SK-N-SH (cell line): ENCODE measurements at places on chromosomes 11 and 22.

GRCh38 chr11:102521121-102521520, 9.4 kb downstream of the MMP7 start:
- no peak for DNase-seq

DNA sequence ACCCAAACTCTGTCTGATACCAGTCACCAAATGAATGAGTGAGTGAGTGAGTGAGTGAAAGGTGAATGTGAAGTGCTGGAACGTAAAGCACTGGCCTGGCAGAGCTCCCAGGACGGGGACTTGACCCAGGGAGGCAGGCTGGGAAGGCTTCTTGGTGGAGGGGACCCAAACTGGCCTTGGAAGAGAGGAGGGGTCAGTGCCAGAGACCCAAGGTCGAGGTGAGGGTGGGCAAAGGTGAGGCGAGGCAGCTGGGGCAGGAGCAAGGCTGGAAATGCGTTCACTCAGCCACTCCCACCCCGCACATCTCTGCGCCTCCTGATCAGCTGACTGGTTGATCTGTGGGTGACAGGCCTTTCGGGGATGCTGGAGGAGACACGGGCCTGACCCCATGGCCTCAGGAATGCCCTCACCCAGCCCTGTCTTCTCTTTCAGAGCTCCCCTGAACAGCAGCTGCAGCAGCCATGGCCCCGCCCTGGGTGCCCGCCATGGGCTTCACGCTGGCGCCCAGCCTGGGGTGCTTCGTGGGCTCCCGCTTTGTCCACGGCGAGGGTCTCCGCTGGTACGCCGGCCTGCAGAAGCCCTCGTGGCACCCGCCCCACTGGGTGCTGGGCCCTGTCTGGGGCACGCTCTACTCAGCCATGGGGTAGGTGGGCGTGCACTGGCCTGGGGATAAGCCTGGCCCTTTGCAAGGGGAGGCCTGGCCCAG, 7.6 kb downstream of the TSPO start:
- no peak for DNase-seq

DNA sequence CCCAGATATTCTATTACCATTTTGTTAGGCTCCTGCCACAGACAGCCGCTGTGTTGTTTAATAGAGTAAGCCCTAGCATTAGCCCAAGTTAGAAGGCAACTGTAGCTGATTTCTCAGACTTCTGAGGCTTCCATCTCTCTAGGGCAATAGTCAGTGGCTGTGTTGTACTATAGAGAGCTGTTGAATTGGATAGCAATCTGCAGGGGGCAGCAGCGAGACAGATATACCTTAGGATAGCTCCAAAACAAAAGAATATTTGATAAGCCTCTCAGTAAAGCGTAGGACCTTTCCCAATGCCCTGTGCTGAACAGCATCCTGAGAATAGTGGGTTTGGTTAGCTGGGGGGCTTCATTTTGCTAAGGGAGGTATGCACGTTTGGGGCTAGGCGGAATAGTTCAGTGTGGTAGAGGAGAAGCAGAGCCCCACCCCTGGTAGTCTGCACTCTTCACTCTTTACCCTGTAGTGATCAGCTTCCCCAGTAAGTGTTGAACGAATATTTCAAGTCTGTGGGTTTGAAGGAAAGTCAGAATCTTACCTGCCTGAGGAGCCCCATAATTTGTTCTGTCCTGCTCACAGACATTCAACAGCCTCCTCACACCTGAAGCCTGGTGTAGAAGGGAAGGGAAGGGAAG, 515.1 kb downstream of the INSC start:
- no peak for DNase-seq

- no peak for DNase-seq
Observed at GRCh38 chr11:11171285-11171684, 181.8 kb downstream of the CSNK2A3 start.

DNA sequence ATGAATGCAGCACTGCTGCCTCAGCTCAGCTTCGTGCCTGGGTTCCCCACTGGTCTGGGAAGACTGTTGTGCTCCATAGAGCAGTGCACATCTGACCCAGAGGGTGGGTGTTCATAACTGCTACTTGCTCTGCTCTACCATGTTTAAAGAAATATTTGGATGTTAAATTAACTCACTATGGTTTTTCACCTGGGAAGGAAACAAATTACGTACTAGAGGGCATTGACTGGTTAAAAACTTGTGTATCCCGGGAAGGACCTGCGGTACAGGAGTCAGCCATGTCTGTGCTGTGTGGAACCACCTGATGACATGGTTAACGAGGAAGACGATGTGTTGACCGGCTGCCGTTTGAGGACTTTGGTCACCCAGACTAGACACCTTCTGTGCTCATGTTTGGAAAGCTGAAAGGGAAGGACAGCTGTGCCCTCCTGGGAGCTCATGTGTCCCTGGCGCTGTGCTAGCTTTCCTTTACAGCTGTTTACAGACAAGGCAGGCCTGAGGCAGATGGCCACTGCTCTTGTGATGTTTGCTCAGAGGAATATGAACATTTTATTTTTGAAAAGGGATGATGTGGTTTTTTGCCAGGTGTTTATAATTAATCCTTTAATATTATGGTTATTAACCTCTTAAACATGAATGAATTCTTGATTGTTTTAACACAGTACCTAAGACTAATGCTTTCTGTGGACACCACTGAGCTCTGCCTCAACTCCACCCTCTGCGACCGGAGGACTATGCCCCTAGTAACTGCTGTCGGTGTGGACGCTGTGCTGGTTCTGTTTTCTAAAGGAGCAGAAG, 14.3 kb upstream of the AIFM3 start:
- DNase-seq: no peak

- DNase-seq: no peak
Observed at GRCh38 chr11:108206969-108207682, 15.3 kb downstream of the NPAT start.

- DNase-seq: no peak
Observed at GRCh38 chr11:2563213-2564007, 118.6 kb downstream of the KCNQ1 start.

GRCh38 chr11:82865841-82866240, 34.4 kb downstream of the PRCP start:
- DNase-seq: no peak

DNA sequence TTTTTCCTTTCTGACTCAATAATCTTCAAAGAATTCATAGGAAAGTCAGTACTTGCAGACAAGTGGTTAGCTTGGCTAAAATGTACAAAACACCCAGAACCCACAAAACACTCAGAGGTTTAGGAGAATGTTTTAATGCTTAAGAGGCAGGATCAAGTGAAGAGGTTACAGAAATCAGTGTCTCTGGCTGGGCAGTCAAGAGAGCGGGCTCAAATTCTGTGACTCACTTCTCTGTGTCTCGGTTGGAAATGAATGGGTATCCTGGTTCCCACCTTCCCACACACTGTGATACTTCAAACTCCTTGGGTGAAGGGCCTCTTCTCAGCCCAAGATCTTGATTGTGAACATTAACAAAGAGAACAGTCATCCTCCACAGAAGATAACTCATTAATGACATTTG, 3.8 kb downstream of the MPEG1 start:
- no peak for DNase-seq

DNA sequence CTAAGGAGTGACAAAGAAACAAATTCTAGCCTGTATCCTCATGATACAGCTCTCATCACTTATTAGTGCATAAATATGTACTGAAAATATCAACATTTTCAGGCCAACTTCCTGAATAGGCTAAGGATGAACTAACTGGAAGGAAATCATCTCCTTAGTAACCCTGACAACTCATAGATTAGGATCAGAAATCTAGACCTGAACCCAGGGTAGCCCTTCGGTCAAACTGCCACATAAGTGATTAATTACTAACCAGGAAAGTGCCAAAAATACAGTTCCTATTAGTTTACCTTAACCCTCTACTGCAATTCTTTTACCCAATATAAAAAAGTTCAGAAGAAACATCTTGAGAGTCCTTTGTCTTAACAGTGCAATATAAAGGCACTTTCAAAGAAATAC, 40.0 kb downstream of the AMBRA1 start:
- no peak for DNase-seq

- DNase-seq: no peak
Observed at GRCh38 chr11:130261571-130261970, 53.1 kb downstream of the ZBTB44 start.

DNA sequence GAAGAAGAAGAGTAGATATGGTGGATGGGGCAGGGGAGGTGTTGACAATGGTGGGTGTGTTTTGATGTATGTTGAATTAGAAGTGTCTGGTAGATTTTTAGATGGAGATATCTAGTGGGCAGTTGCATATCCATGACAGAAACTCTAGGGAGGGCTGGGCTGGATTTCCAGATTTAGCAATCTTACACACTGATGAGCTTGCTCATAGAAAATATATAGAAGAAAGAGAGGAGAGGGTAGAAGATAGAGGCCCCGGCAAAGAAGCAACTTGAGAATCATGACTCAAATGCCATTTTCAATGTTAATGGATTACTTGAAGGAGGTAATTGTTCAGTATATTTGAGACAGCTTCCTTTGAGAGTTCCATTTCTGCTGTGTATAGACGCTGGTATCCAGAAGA, 8.2 kb downstream of the REXO2 start:
- no peak for DNase-seq

- no peak for DNase-seq
Observed at GRCh38 chr11:130247319-130247718, 67.4 kb downstream of the ZBTB44 start.

DNA sequence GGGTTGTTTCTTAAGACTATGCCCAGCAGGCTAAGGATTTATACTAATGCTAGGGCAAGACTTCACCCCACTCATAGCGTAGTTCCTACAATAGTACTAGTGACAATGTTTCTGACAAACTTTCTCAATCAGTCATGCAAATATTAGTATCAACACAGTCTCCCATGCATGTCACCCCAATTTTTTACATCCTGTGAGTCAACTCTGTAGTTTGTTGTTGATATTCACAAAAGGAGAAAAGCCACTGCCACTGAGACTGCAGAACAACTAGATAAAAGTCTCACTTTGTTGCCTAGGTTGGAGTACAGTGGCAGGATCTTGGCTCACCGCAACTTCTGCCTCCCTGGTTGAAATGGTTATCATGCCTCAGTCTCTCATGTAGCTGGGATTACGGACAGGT, 155.2 kb downstream of the RBFOX2 start:
- DNase-seq: no peak

DNA sequence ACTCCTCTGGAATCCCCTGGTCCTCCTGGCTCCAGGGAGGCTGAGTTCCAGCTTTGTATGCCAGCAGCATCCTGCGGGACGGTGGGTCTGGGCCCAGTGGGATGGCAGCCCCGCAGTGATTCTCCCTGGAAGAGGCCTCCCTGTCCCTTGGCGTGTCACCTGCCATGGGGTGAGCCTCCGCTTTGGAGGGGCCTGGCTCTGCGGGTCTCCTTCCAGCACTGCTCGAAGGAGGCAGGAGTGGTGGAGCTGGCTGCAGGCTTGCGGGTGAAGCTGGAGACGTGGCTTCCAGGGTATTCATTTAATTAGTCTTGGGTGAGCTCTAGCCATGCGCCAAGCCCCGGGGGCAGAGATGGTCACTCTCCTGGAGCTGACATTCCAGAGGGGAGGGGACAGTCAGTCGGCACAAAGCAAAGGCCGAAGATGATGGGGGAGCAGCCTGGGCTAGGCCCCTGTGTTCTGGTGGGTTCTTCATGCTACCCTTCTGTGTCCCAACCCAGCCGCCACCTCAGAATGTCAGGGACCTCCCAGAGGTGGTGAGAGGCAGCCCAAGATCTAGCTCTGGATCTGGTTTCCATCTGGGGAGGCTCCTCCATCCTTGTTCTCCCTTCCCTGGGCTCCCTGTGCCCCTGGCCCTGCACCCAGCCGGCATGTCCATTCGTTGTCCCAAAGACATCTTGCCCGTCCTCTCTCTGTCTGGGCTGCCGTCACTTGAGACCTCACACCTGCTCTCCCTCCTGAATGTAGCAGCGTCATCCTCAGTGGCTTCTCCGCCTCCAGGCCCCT, 1332.5 kb downstream of the BRD1 start:
- no peak for DNase-seq

GRCh38 chr11:12269104-12269441, 108.3 kb upstream of the PARVA start:
- DNase-seq: peak; percentile 67

DNA sequence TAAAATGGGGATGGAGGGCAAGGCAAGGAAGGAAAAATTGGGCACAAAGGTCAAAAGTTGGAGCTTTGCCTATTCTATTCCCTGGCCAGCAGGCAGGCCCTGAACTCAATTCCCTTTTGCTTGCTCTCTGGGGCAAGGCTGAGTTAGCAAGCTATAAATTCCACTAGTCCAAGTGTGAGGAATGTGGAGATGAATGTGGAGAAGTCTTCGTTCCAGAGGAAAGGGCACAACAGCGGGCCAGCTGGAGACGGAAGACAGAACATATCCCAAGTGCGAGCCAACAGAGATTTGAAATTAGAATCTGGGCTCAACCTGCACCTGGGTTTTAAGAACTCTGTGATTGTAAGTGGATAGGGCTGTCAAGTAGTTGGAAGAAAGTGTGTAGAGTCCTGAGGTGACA, 29.5 kb upstream of the FZD4 start:
- no peak for DNase-seq

- no peak for DNase-seq
Observed at GRCh38 chr11:69467196-69467595, 14.3 kb upstream of the LINC01488 start.

GRCh38 chr11:50333861-50334260, 301.2 kb downstream of the OR4C45 start:
- DNase-seq: no peak

DNA sequence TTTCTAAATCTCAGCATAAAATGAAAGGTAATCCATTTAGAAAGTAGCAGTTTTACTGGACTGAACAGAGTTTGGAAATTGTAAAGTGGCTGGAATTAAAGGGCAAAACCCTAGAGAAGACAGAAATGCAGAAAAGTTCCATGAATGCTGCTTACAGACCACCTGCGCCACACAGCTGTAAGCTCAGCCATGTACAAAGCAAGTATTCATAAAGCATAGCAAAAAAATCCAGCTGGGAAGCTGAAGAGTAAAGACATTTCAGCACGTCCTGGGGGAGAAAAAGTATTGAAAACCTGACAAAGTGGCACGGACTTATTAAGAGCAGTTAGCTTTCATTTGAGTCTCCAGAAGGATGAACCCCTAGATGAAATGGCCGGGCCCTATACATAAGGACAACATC, 220.1 kb upstream of the CNTN5 start:
- no peak for DNase-seq

GRCh38 chr11:46383974-46384701, 2.7 kb downstream of the MDK start:
- DNase-seq: no peak

GRCh38 chr22:49727191-49727880, 100.3 kb downstream of the BRD1 start:
- peak; percentile 34 for DNase-seq

- DNase-seq: peak; percentile 17
Observed at GRCh38 chr11:93256623-93257022, 58.8 kb upstream of the SLC36A4 start.

GRCh38 chr22:45994491-45995404, 17.8 kb upstream of the WNT7B start:
- peak; percentile 88 for DNase-seq

- DNase-seq: peak; percentile 78
Observed at GRCh38 chr22:24803064-24803542, 2.9 kb upstream of the SGSM1 start.

GRCh38 chr11:70467201-70468085, 69.1 kb downstream of the CTTN start:
- peak; percentile 85 for DNase-seq

- no peak for DNase-seq
Observed at GRCh38 chr11:2724653-2725367, 25.0 kb upstream of the KCNQ1OT1 start.

GRCh38 chr22:40889116-40889515, 27.2 kb upstream of the DNAJB7 start:
- no peak for DNase-seq

- DNase-seq: no peak
Observed at GRCh38 chr11:860234-861104, 17.8 kb downstream of the TSPAN4 start.
